ENCODE measurements at places on chromosomes 13 and 19.

DNA sequence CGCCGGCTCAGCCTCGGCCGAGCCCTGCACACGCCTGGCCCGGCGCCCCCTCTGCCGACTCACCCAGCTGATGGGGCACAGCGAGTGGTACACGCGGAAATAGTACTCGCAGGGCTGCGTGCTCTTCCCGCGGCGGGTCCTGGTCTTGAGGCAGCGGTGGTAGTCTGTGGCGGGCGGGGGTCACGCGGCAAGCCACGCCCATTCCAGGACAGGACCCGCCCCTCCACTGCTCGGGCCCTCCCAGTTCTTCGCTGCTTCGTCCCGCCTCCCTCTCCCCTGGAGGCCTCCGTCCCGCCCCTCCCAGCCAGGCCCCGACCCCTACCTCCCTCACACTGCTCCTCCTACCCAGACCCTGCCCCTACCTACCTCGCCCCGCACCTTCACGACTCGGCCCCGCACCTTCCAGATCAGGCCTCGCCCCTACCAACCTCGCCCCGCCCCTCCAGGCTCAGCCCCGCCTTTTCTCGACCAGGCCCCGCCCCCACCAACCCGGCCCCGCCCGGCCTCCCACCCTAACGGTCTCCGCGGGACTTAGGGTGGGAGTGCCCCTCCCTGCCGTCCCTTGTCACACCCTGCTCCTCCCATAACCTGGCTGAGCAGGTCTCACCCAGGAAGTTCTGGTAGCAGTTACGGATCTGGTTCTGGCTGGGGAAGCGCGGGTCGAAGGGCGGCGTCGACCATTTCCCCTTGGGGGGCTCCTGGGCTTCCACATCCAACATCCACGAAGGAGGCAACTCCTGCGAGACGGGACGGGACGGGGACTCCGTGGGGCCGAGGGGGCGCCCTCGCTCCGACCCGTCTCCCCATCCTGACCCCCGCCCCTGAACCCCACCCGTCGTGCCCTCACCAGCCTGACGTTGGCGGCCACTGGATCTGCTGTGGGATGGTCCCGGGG is 469 bp downstream of the COX6B2 start:
- peak; percentile 96 for DNase-seq

GRCh38 chr19:6035026-6035425 is 57.1 kb upstream of the RANBP3 start:
- DNase-seq, result no peak

- no peak for DNase-seq
Measured at GRCh38 chr13:98521461-98522247, 55.3 kb downstream of the STK24 start.

GRCh38 chr13:60370343-60370742 is 26.7 kb upstream of the TDRD3 start:
- no peak for DNase-seq

DNA sequence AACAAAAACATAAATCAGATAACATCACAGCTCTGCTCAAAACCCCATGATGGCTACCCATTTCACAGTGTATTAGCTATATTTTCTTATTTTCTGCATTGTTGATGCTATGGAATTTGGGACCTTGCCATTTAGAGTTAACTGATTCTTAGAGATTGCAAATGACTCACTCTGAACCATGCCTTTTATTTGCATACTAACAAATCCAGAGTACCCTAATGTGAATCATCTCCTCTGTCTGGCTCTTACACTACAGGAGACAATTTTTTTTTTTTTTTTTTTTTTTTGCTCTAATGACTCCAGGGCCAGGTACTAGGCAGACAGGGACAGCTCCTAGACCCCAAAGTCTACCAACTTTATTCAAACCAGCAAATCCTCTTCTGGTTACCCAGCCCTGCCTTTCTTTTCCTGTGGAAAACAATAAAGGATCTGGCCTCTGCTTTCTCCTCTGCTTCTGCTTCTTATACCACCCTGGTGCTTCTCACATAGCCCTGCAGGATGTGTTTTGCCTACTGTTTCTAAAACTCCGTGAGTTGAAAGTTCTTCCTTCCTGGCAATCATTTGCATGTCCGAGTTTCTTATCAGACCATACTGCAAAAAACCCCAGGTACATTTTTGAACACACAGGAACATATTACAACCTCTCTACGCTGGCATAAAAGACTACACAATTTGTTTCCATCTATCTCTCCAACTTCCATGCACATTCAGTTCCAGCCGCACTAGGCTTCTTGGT is 10.6 kb upstream of the ZNF460 start:
- DNase-seq, result peak; percentile 46

DNA sequence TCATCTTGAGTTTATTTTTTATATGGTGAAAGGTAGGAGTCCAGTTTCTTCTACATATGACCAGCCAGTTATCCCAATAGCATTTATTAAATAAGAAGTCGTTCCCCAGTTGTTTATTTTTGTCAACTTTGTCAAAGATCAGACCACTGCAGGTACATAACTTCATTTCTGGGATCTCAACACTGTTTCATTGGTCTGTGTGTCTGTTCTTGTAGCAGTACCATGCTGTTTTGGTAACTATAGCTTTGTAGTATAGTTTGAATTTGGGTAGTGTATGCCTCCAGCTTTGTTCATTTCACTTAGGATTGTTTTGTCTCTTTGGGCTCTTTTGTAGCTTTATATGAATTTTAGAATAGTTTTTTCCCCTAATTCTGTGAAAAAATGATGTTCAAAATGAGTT is 340.4 kb upstream of the PCDH20 start:
- DNase-seq, result no peak

DNA sequence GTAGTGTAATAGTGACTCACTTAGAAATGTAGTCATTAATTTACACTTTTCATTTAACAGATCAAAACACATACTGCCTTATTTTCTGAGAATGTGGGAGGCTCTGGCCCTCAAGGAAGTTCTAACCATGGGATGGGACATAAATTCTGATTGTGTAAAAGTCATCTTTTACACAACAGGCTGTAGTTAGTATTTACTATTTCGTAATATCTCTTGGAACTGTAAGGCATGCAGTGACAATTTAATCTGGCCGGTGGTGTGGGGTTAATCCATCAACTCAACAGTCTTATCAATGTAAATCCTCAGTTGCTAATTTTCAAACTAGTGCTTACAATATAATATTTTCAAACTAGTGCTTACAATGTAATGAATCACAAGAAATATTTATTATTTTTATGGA is 1599.2 kb downstream of the EFNB2 start:
- no peak for DNase-seq

DNA sequence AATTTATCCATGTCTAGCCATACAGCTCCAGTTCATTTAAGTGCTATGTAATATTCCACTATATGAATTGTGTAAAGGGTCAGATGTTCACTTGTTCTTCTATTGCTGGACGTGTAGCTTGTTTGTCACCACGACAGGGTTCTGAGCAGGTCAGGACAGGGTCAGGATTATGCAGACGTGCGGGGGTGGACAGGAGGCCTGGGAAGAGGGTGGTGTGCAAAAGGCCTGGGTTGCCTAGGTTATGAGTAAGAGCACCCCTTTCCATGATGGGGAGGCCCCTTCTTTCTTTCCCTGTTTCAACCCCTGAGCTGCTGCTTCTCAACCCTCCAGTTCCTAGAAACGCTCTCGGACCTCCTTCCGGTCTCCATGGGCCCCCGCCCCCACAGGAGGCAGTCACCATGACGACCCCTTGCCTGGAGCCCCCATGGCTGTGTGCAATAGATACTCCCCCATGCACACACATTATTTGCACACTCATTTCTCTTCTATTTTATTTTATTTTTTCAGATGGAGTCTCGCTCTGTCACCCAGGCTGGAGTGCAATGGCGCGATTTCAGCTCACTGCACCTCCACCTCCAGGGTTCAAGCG is 2.0 kb downstream of the EXOC3L2 start:
- no peak for DNase-seq

GRCh38 chr19:5864725-5865486 is 5.4 kb downstream of the FUT5 start:
- DNase-seq, result no peak

DNA sequence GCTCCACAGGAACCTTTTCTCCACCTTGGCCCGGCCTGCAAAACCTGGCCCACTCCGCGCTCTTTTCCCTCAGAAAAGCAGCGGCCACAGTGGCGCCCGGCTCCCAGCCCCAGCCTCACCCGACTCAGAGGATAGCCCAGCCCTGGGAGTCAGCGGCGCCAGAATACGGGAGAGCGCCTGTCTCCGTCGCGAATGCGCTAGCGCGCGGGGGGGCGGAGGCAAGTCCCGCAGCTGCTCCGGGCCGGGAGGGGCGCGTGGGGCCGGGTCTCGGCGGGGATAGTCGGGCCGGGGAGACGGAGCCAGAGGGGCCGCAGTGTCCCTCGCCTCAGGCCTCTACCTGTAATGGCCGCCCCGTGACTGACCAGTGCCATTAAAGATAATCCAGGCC is at the start of gene ZFP30:
Gene ZFP30 (minus strand): TSS at position 165 of the 388 bp plus-strand sequence. CDS start 7,643 bp downstream, outside the sequence.
- peak; percentile 93 for DNase-seq

DNA sequence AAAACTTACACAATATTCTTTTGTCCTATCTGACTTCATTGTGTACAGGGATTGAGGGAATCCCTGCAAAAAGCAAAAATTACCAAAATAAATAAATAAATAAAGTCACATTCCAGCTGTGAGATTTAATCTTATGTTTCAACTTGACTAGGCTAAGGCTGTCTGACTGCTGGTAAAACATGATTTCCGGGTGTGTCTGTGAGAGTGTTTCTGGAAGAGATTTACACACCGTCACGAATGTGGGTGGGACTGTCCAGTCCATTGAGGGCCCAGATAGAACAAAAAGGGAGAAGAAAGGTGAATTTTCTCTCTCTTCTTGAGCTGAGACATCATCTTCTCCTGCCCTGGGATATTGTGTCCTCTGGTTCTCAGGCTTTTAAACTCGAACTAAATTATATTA is 166.1 kb downstream of the LIG4 start:
- DNase-seq, result no peak

- no peak for DNase-seq
Measured at GRCh38 chr19:48635263-48635965, 1.8 kb downstream of the DBP start.

DNA sequence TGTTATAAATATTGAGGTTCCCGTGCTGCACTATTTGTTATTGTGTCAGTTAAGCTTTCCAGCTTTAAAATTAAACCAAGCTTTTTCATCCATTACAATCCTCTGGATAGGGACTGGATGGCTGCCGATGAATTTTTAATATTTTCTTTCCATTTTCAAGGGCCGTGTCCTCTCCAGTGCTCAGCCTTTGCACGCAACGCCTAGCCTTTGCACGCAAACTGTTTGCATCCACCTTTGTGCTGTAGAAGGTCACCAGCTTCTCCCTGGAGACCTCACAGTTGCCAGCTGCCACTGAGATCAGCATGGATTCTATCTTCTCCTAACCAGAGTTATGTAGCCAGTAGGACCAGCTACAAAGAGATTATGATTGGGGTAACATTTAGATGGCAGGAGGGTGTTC is 240.5 kb downstream of the SLC7A1 start:
- DNase-seq, result no peak

DNA sequence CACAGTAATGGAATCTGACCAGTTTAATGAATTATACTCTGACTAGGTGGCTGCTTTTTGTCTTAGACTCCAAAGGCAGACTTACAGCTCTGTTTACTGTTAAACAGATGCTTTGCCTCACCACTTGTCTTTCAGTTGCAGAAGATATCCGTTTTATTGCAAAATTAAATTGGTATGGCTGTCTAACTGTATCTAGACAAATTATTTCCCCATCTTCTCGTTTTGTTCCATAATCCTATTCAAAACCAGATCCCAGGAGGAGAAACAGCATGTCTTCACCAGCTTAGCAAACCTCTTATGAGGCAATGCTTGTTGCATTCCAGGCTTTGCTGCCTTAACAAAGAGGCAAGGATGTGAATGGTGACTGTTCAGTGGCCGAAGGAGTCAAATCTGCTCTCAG is 215.6 kb downstream of the TDRD3 start:
- DNase-seq, result no peak

DNA sequence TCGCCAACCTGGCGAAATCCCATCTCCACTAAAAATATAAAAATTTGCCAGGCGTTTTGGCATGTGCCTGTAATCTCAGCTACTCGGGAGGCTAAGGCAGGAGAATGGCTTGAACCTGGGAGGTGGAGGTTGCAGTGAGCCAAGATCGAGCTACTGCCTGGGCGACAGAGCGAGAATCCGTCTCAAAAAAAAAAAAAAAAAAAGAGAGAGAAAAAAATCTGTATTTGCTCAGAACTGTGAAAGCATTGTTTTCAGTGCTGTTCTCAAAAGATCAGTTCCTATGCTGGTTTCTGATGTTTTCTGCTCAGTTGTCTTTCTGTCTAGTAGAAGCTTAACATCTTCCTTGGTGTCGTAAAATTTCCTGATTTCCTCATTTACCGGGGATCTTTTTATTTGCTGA is 2.5 kb downstream of the SF3A2 start:
- no peak for DNase-seq

Data from H54 (cell line).